ENCODE measurements at places on chromosomes 11 and 22. TPM values are rescaled to one million over a fixed set of nuclear protein-coding genes. Genes with fewer than 3 reads are reported as not detected.

The RFPL1 gene
- total RNA-seq = not detected

The IGSF22 gene
- total RNA-seq = 0.08 TPM

The RPLP2 gene
- 1,062 TPM for total RNA-seq

The PELI3 gene
- total RNA-seq = 5.3 TPM

Measured in hair follicular keratinocyte (primary cell).